Activated T-helper 1 cell treated with anti-CD3 and anti-CD28 coated beads, Interleukin-12 subunit alpha, Interleukin-12 subunit beta, Interleukin-2, Interleukin-4 antibody, amounts not matched to agents 30 ng/mL and 10 ng/mL and 1 ng/mL, durations not matched to agents 14 hours and 24 hours and 36 hours (primary cell): ENCODE measurements at places on chromosomes 12 and 14. TPM values are rescaled to one million over a fixed set of nuclear protein-coding genes. Genes with fewer than 3 reads are reported as not detected.

RIMBP2 gene
- total RNA-seq = 0.29 TPM in 1 of 2 replicates, not detected in the other

DNA sequence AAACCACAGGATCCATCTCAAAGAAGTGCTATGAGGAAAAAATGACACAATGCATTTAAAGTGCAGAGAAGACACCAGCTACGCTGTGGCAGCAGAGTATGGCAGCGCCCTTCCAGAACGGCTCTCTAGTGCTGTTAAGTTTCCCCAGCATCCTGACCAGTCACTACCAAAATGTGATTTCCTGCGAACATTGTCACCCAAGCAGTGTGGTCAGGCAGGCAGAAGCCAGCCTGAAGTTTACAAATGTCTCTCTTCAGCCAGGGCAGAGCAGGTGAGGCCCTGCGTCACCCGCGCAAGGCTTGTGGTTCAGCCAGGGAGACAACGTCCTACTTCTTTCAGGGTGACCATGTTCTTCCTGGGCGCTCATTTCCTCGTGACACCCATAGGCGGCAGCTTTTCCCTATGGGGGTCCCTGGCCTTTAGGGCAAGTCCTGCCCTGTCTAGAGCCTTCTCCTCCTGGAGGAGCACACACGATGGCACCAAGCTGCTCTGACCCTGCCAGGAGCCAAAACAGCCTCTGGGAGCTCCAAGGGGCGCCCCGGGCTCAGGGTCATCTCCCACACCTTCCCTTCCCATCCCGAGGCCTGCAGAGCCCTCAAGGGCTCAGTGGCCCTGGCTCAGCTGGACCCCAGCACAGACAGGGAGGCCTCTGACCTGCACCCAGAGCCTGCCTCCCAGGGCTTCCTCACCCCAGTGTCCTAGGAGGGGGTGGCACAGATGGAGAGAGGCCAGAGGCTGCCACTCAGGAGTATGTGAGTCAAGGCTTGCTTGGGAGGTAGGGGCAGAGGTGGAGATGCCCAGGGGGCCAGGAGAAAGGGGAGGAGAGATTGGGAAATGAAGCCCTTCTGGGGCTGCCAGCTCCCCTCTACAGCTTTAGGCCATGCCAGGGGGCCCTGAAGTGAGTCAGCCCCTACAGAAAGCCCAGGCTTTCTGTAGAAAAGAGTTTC is 41.9 kb downstream of the PSMA6 start:
- DNase-seq = no peak

SRGAP1 gene
- 0.03 and 0.05 TPM in 2 replicates for total RNA-seq

DNA sequence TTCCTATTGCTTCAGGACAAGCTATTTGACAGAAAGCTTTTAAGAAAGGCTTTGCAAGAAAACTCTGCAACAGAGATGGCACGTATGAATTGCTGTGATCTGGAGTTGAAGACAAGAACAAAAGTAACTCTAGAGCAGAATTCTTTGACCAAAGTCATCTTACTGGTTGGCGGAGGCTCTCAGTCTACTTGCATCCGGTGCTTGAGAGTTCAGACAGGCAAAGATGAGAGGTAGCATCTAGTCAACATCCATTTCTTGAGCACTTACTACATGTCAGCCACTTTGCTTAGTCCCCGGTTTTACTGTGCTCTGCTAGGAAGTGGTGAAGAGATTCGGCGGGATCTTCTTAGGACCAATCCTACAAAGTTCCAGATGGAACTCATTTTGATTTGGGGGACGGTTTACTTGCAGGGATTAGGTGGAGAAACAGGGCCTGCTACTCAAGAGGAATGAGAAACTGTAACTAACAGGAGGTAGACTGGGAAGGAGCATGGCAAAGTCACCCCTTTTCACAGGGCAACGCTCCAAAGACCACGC is 404 bp upstream of the CCDC91 start:
- no peak for DNase-seq

PPFIBP1 gene
- total RNA-seq = 53.8 and 55.7 TPM in 2 replicates

DNA sequence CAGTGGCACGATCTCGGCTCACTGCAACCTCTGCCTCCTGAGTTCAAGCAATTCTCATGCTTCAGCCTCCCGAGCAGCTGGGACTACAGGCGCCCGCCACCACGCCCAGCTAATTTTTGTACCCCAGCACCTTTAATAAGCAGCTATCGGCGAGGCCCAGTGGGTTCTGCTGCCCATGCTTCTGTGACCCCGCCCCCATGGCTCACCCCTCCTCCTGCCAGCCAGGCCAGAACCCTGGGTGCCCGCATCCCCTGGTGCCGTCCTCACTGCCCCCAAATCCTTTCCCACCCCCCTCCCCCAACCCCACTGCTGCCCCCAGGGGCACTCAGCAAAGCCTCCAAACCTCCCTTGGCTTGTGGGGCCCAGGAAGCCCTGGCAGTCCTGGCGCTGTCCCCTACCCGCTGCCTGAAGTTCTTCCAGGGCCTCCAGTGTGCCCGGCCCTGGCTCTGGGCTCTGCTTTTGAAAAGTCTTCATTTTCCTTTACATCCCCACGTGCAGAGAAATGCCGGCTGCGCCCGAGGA is 14.5 kb downstream of the BAG5 start:
- DNase-seq = no peak

- no peak for DNase-seq
Observed at GRCh38 chr12:69241438-69242092, 2.2 kb downstream of the CPSF6 start.

GRCh38 chr14:89165189-89166181 is 251.5 kb downstream of the FOXN3 start:
- no peak for DNase-seq

DNA sequence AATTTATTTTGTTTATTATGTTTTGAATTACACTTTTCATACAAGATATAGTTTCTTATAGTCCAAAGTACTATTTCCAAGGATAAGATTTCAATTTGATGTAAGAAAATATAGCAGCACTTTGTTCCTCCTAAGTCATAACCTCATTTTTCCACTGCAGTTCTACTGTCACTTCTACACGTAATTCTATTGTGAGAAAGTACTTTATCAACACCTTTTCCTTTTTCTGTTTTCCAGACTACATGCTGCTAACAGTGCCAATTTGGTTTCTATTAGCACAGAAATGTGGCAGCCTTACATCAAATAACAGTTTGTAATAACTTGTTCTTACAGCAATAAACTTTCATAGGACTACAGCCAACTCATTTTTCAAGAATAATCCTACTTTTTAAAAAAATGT is 45.0 kb downstream of the RPS6KA5 start:
- no peak for DNase-seq

NOXRED1 gene
- 0.18 and 0.91 TPM in 2 replicates for total RNA-seq

TEX52 gene
- total RNA-seq = 0.17 TPM in 1 of 2 replicates, not detected in the other

TC2N gene
- total RNA-seq = 21.5 and 27.2 TPM in 2 replicates

DNA sequence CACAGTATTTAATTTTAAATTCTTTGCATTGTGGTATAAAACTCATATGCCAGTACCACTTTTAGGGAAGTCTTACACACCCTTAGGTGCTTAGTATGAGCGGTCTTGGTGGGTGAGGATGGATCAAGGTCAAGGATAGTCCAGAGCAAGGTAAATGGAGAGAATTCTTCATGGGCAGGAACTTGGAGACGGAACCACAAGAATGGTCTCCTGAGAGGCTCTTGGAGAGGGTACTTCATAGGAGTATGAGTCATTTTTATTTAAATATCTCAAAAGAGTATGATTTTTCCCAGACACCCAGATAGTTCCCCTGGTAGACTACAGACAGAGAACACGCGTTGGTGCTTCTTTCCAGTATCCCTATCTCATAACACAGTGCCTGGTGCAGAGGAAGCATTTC is 21.9 kb downstream of the HSPB8 start:
- no peak for DNase-seq

DNA sequence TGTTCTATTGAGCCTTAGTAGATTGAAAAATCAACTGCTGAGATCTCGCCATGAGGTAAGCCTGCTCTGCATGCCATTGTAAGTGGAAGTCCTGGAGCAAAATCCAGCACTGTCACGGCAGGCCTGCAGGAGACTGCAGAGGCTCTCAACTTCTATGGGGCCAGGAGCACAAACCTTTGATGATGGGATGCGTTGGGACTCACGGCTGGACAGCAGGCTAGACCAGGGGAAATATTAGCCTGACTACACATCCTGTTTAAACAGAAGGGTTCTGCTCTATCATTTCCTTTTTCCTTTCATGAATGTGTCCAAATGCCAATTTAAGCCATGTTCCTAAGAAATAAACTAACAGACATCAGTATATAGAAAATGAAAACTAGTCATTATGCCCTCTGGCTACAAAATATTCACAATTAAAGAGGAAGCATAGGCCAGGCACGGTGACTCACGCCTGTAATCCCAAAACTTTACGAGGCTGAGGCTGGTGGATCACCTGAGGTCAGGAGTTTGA is 33.9 kb upstream of the RASSF8 start:
- DNase-seq = no peak

RD3L gene
- total RNA-seq = not detected in 2 replicates

PTGER2 gene
- 67.4 and 67.9 TPM in 2 replicates for total RNA-seq

PTPRO gene
- 0.22 and 0.26 TPM in 2 replicates for total RNA-seq

GRCh38 chr12:102521662-102522277 is 41.4 kb upstream of the IGF1 start:
- DNase-seq = no peak

GRCh38 chr14:30445852-30446251 is 113.1 kb upstream of the G2E3 start:
- DNase-seq = no peak

HECTD1 gene
- total RNA-seq = 118 and 127 TPM in 2 replicates

- peak; percentile 33 for DNase-seq
Observed at GRCh38 chr12:21509768-21510167, 8.2 kb downstream of the GOLT1B start.

GRCh38 chr12:26513363-26514043 is 318.1 kb downstream of the SSPN start:
- no peak for DNase-seq

- DNase-seq = no peak
Observed at GRCh38 chr14:64734990-64735389, 30.8 kb downstream of the PLEKHG3 start.

GRCh38 chr12:54596526-54596946 is 8.1 kb upstream of the PPP1R1A start:
- DNase-seq = peak; percentile 9

GRCh38 chr14:59254911-59255545 is 66.6 kb downstream of the DAAM1 start:
- no peak for DNase-seq

GRCh38 chr12:124423761-124424515 is 129.0 kb downstream of the RFLNA start:
- DNase-seq = no peak

GRCh38 chr14:94682061-94682516 is 69.9 kb downstream of the SERPINA3 start:
- DNase-seq = no peak

DNA sequence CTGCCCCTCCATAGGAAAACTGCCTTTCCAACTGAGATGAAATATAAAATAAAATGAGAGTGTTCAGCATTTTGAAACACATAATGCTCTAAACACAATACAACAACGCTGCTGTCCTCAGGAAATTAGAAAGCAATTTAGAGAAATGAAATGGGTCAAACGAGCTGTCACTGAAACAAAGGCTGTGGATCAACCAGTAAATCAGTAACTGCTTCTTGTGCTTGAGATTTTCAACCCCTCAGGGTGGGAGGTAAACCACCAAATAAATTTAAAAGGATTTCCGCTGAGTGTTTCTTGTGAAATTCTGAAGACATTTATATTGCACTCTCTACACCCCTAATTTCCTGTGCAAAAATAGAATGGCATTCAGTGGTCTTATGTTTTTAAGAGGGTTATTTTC is 657.1 kb upstream of the SEL1L start:
- DNase-seq = no peak

DPPA3 gene
- not detected in 2 replicates for total RNA-seq

ISM2 gene
- total RNA-seq = 0.08 TPM in 1 of 2 replicates, not detected in the other

DNA sequence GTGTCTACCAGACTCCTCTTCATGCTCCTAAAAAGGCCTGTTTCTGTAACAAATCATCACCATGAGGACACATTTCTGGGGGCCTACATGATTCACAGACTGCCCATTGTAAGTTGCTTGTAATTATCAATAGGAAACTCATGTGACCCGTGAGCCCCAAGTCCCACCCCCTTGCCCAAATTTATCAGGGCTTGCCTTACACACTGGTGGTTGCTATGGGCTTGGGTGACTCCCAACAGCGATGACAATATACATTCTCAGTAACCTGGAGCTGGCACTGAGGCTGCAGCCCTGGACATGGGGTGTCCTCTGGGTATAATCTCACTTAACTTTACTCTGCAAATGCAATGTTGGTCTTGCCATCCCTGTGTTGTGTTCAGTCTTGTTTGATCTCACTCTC is 149.2 kb downstream of the NRXN3 start:
- no peak for DNase-seq

- no peak for DNase-seq
Observed at GRCh38 chr12:132314516-132315233, 14.7 kb downstream of the GALNT9 start.

DNA sequence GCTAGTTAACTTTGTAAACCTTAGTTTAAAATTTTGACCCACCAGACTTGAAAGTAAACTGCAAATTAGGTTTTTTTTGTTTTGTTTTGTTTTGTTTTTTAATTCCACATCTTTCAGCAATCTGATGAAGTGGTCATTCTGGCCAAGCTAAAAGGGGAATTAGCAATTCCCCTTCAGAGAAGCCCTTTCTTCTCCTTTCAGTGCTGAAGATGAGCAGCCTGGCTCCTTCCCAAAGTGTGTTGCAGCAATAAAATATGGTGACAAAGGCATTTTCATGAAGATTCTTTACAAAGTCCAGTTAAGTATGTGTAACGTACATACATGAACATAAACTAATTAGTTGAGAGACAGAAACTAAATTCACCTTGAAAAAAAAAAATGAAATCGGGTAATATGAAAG is 380.1 kb downstream of the NOVA1 start:
- no peak for DNase-seq

MBIP gene
- 29.4 and 33.4 TPM in 2 replicates for total RNA-seq

CLEC1B gene
- not detected in 2 replicates for total RNA-seq

SPSB2 gene
- total RNA-seq = 3.4 and 4.7 TPM in 2 replicates

DNA sequence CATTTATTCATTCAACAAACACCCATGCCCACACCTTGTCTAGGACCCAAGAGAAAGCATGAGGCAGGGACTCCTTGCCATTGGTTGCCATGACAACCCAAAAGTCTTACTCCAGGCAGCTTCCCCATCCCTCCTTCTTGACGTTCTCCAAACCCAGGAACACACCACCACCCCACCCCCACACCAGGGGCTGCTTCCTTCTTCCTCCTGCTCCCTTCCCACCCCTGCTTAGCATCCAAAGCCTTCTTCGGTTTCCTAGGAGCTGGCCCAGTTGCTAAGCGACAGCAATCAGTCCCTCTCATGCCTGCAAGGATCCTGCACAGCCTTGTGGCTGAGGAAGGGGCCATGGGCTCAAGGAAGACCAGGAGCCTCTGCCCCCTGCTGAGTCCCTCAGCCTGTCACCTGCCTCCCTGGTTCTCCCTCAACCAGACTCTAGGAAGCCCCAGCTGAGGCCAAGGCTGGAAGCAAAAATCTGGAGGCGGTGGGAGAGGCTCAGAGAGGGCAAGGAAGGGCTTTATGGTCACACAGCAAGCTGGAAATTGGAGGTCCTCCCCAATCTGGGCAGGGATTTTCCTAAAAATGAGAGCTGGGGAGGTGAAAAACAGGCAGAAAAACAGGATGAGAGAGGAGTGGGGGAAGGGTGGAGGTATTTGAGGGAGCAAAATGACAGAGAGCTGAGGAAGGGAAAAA is 15.4 kb downstream of the RASAL1 start:
- no peak for DNase-seq

SERPINA6 gene
- not detected in 2 replicates for total RNA-seq

KRT7 gene
- 15.5 and 21.2 TPM in 2 replicates for total RNA-seq
